HS-5 (cell line): ENCODE measurements at places on chromosomes 5 and 9.

DNA sequence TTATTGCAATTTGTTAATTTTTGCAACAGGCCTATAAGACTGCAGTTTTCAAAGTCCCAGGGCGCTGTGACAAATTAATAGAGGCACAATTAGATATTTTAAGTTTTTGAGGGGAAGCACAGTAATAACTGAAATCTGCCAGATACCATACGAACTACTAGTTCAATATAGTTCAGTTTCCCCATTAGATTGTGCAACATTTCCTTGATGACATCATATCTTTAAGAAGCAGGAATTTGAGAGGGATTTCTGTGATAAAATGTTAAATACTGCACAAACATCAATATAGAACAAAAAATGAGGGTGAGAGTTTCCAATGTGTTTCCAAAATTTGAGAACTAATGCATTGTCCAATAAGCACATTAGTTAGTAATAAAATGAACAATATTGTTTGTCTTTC, 56.7 kb upstream of the GRIN3A start:
- peak; percentile 11 for DNase-seq

GRCh38 chr5:121171834-121172233, 679.8 kb upstream of the FTMT start:
- no peak for DNase-seq

GRCh38 chr5:56585999-56586691, 229.2 kb upstream of the MAP3K1 start:
- no peak for DNase-seq

- peak; percentile 87 for DNase-seq
These were observed 96.6 kb downstream of the VCAN start for GRCh38 chr5:83568186-83568585.

DNA sequence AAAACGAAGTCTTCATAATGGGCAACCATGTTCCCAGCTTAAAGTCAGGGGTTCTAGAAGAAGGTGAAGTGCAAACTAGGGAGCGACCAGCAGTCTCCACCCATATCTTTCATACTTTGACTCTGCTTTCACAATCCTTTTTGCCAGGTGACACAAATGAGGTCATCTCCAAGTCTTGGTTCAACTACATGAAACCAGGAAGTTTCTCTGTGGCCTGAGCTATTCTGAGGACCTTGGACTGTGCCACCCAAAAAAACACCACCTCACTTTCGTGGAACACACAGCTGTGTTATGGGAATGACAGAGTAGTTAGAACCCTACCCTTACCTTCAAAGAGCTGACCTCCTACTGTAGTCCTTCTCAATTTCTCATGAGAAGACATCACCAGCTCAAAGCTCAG, 309.2 kb downstream of the AGTPBP1 start:
- DNase-seq = no peak

- DNase-seq = peak; percentile 99
These were observed 93.8 kb upstream of the BNC2 start for GRCh38 chr9:16964228-16964627.

GRCh38 chr5:1376981-1377380, 32.1 kb upstream of the CLPTM1L start:
- DNase-seq = no peak

GRCh38 chr9:94031380-94031779, 52.9 kb upstream of the PTPDC1 start:
- no peak for DNase-seq

GRCh38 chr5:93874080-93874479, 132.7 kb upstream of the POU5F2 start:
- peak; percentile 18 for DNase-seq

DNA sequence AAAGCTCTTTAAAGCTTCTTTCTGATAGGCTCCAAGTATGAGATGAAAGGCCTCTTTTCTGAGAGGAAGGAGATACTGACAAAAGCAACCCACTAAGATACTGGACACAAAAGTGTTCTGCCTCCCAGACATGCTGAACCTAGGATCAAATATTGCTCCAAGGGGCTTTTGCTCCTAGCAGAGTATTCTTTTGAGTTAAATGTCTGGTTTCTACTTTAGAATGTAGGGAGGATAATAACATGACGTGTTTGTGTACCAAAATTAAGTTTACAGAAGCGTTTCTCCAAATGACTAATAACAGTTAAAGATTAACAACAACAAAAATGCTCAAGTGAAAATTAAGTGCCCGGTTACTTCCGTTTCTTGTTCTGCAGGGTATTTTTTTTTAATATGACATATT, 2293.3 kb upstream of the C9orf72 start:
- no peak for DNase-seq

DNA sequence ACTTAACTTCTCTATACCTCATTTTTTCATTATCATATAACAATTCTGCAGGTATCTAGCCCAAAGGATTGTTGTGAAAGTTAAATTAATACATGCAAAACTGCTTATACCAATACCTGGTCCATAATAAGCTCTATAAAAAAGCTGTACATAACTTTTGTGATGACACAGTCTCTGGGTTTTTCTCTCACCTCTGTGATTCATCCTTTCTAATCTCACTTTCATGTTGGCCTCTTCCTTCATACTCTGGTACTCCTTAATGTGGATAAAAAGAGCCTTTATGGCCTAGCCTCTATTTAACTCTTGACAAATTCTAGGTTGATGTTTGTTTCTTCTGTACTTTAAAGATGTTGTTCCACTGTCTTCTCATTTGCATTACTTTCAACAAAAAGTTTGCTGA, 162.9 kb upstream of the ACOT12 start:
- no peak for DNase-seq

GRCh38 chr9:71604197-71605063, 163.9 kb downstream of the CEMIP2 start:
- no peak for DNase-seq

- no peak for DNase-seq
These were observed 35.9 kb downstream of the SLC12A7 start for GRCh38 chr5:1075931-1076330.

- no peak for DNase-seq
These were observed 19.4 kb downstream of the OR2Y1 start for GRCh38 chr5:180720486-180720885.

DNA sequence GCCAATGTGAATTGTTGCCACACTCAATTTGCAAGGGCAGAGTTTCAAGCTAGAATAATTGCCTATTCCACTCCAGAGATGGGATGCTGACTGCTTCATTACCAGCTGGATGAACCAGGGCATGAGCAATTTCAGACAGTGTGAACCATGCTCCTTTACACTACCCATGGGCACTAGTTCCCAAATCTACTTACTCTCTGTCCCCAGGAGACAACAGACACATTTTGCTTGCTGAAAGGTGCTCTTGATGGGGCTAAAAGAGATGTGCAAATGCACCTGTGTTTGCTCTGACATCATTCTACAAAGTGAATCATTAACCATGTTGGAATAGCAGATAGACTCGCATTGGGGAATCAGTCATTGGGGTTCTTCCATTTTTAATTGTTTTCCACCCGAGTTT, 522.3 kb upstream of the NUDT12 start:
- DNase-seq = no peak

DNA sequence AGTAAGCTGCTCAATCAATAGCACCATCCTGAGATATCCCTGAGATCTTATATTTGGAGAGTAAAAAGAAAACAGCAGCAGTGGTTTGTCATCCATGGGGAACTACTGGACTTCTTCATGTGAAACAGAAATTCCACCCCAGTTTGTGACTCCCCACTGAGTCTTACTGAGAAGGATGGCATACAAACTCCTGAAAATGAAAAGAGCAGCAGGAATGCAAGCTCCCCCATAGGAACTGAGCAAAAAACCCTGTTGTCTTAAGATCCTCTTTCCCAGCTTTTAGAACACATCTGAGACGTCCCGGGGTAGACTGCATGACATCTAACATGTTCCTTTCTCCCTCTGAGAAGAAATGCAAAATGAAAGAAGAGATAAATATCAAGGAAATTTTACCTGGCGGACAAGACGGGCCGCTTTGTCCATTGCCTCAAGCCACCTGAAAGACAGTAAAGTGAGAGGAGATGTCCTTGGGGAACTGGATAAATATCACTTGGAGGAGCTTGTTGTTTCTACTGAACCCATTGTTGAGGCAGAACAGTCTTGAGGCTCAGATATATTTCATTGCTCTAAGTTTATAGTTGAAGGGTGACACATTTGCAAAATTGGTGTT, 117.1 kb downstream of the NUDT12 start:
- DNase-seq = no peak

DNA sequence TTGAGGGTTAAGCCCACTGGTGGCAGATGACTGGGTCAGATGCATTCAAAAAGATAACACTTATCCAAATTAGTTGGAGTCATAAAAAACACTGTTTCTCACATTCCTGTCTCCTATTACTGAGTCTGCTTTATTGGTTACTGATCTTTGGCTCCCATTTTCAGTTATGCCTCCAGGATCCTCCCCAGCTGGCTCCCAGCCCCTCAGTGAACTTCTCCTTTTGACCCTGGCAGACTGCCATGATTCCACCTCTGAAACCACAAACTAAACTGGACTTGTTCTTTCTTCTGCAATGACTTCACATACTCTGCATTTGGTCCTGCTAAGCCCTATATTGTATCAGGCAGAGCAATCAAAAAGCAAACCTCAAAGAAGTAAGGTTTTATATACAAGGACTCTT, 860.8 kb upstream of the DMAC1 start:
- DNase-seq = no peak

GRCh38 chr5:61670941-61671340, 338.9 kb downstream of the ZSWIM6 start:
- no peak for DNase-seq

DNA sequence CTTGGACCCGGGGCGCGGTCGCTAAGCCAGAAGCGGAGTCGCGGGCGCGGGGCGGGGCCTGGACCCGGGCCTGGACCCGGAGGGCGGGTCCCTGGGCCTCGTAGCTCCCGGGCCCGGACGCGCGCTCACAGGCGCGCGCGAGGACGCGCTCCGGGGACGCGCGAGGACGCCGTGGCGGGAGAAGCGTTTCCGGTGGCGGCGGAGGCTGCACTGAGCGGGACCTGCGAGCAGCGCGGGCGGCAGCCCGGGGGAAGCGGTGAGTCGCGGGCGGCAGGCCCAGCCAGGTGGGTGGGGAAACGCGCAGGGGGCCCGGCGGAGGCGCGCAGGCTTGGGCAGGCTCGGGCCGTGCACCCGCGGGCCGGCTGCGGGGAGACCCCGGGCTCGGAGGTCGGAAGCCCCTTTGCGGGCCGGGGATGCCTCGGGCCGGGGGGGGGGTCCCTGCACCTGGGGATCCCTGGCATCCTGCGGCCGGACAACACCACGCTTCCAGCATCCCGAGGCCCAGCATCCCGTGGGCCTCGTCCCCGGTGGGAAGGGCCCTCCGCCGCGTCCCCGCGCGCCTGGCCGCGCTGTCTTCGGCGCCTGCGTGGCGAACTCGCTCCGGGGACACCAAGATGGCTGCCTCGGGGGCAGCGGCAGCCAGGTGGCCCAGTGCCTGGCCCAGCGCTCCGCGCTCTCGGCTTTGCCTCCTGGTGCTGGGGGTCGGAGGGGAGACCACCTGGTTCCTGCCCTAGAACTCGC, at the start of gene SFXN1:
SFXN1 (plus strand) TSS at position 177 of the 741 bp plus-strand sequence. CDS start 13,544 bp downstream, outside the sequence.
- peak; percentile 34 for DNase-seq

- DNase-seq = no peak
These were observed 56.8 kb upstream of the SYNPO start for GRCh38 chr5:150583541-150584225.

GRCh38 chr9:136693490-136694162, 6.4 kb upstream of the AGPAT2 start:
- DNase-seq = peak; percentile 6

DNA sequence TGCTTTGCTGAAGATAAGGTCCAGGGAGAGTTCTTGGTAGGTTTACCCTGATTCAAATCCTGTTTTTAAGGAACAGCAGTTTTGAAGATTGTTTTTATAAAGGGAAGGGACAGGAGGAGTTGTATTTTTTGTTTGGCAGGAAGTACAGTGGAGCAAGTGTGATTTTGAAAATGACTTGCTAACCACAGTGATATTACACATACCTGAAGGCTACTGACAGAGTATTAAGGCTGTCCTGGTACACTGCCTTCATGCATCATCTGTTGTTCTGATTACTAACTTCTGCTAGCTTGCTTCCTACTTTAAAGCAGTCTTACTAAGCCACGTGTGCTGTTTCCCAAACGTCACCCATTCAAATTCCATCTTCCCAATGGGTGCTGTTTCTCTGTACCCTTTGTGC, 559.5 kb upstream of the SGCD start:
- DNase-seq = no peak

- no peak for DNase-seq
These were observed 247.5 kb downstream of the TMEM161B start for GRCh38 chr5:88021141-88021540.

- no peak for DNase-seq
These were observed 122.0 kb upstream of the STC2 start for GRCh38 chr5:173450188-173450587.

GRCh38 chr5:98865690-98866089, 63.1 kb downstream of the CHD1 start:
- DNase-seq = no peak

DNA sequence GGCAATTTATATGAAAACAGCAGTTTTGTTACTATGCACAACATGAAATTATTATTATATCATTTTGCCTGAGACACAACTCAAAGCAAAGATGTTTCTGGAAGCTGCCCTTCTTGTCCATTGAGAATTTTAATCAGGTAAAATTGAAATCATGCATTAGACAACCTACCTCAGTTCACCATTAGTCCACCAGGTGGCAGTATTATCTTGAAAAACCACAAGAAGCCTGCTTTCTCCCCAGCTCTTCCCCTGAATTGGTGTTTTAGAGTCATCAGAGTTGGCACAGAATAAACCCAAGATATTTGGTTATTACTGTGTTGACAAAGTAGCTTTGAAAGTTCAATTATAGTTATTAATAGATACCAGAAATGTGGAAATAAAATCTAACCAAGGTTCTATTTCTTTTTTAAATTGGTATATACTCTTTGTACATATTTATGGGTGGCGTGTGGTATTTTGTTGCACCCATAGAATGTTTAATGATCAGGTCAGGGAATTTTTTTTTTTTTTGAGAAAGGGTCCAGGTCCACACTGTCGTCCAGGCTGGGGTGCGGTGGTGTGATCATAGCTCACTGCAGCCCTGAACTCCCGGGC, 25.7 kb downstream of the UTP15 start:
- DNase-seq = peak; percentile 73

DNA sequence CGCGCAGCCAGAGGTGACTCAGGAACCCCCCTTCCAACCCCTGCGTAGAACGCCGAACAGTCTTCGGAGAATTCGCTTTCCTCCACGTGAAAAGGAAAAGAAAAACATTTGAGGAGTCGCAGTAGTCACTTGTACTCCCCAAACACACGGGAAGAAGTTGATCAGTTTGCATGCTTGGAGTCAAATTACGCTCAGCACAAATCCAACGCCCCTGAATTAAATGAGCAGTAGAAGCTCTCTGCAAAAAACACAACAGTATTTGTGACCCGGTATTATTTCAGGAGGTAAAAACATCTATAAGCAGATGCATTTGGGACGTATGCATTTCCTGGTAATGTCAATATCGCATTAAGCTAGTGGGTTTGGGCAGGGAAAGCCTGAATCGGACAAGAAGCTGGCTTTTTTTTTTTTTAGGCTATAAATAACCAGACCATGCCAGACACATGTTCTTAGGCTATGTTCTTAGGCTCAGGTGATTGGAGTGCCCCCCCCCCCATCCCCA, 854 bp upstream of the ARL15 start:
- no peak for DNase-seq

- no peak for DNase-seq
These were observed 577 bp downstream of the AP3S1 start for GRCh38 chr5:115842089-115842935.
